ENCODE measurements at places on chromosomes 16 and 17.

- DNase-seq = no peak
Measured at GRCh38 chr17:42547001-42547461, 5.7 kb upstream of the HSD17B1 start.

DNA sequence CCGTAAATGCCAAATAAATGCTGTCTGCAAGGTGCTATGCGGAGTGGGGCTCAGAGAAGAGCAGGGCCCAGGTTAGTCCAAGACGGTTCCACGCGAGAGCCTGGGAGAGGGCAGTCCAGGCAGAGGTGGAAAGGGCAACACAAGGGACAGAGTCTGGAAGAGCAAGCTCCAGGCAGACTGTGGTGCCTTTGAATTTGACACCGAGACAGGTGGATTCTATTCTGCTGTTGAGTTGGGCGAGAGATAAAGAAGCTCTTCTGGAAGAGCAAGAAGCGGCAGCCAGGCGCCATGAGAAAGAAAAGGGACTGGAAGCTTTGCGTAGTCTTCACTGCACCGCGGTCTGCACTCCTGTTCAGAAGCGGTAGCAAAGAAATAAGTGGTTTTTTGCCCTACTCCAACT is 55.6 kb downstream of the CYTH1 start:
- no peak for DNase-seq

DNA sequence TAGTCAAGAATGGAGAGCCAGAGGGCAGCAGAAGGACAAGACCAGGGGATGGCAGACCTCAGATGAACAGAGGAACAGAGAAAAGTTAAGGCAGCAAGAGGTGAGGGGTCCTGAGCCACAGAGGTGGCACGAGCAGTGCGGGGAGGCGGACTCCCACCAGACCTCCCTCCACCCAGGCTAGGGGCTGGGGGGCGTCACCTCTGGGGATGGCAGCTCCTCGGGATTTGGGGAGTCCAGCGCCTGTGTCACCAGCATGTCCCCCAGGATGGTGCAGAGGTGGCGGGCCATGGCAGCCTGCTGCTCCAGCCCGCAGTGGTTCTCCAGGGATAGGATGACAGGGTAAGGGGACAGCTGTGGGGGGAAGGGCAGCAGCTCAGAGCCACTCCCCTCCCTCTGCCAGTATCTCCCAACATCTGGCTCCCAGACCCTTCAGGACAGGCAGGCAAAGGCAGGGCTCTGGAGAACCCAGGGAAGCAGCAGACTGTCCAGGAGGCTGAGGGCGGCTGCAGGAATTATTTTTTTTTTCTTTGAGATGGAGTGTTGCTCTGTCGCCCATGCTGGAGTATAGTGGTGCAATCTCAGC is 15.8 kb downstream of the PLCD3 start:
- DNase-seq = no peak

DNA sequence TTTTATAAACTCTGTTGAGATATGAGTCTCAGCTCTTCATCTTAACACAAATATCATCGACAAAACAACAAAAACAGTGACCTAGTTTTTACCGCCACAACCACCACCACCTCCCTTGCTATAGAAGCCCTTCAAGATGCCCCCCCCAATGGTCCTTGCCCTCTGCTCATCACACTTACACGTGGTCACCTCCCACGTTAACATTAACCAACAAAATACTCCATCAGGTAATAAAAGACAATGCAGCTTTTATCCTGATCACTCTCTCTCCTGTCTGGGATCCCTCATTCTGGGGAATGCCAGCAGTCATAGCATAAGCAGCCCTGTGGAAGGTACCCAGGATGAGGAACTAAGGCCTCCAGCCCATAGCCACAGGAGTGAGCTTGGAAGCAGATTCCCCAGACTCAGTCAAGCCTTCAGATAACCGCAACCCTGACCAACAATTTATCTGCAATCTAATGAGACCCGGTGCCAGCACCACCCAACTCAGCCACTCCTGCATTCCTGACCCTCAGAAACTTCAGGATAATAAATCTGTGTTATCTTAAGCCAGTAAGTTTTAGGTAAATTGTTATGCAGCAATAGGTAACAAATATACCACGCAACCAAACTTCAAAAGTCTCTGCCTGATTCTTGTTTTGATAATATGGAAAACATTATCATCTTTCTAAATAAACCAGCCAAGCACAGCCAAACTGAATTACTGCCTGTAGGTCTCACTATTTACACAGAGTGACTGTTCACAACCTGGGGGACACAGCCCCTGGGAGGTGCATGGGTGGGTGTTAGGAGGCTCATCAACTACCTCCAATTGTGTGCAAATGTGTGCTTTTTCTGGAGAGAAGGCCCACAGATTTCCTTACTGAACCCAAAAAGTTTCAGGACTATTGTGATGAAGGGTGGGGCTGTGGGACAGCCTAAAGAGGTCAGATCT is 6.1 kb downstream of the PECAM1 start:
- DNase-seq = no peak

DNA sequence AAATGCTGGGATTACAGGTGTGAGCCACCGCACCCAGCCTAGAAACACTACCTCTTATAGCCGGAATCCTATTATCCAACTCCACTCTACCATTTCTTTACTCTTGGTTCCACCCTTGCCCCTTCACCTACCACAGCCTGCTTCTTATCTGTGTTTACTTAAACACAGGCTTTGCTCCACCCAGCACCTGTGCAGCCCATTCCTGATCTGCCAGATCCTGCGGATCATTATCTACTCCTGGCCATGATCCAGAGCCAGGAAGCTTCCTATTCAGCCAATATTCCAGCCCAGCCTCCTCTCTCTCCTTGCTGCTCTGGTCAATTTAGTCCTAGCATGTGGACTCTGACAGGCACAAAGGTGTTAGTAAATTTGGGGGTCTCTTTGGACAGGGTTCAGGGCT is 98.8 kb upstream of the MED13 start:
- DNase-seq = no peak

GRCh38 chr17:18028114-18028951 is 10.6 kb downstream of the ATPAF2 start:
- no peak for DNase-seq

GRCh38 chr17:31919802-31920525 is 16.8 kb upstream of the SUZ12 start:
- DNase-seq = no peak

DNA sequence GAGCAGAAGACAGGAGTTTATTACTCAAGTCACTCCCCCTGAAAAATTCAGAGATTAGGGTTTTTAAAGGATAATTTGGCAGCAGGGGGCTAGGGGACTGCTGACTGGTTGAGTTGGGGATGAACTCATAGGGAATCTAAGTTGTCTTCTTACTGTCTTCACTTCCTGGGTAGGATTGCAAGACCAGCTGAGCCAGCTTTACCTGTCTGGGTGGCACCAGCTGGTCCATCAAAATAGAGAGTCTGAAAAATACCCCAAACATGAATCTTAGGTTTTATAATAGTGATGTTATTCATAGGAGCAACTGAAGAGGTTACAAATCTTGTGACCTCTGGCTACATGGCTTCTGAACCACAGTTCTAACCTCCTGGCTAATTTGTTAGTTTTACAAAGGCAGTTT is 157.9 kb downstream of the PPM1E start:
- DNase-seq = no peak

DNA sequence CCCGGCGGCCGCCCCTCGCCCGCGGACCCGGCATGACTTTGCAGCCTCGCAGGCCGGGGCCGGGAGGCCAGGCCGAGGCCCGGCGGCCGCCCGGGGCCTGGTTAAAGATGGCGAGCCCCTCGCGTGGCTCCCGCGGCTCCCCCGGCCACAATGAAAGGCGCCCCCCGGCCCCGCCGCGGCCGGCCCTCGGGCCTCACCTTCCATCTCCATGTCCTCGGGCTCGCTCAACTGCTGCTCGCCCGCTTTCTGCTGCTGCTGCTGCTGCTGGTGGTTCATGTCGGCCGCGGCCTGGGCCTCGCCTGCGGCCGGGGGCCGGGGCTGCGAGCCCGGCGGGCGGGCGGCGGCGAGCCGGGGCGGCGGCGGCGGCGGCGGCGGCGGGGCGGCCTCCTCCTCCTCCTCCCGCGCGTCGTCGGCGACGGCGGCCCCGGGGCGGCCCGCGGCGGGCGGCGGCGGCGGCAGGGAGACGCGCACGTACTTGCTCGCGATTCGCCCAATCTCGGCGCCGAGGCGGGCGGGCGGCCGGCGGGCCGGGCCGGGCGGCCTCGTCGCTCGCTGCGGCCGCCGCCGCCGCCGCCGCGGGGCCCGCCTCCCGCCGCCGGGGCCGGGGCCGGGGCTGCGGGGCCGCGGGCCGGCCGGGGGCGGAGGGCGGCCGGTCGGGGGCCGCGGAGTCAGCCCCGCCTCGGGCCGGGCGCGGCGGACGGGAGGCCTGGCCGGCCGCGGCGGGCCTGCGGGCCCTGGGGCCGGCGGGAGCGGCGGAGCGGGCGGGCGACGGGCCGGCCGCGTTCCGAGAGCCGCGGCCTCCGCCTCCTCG is 491 bp downstream of the USP7 start:
- DNase-seq = no peak

- DNase-seq = no peak
Measured at GRCh38 chr17:35942588-35943186, 826 bp downstream of the LYZL6 start.

- DNase-seq = no peak
Measured at GRCh38 chr16:12535535-12536411, 267.9 kb downstream of the CPPED1 start.

DNA sequence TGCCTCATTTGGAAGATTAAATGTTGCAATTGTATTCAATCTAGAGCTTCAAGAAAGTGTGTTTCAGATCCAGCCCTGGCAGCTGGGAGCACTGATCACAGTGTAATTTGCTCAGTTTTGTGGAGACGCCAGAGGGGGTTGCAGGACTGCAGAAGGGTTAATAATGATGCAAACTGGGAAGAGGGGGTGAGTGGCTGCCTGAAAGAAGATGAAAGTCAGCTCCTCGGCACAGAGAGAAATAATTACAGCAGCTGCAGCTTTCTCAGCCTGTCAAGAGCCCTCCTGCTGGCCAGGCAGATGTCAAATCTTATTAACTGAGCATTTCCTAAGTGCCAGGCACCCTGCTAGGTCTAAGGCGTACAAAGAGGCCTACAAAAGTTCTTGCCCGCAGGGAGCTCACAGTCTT is 97.7 kb downstream of the ZNF18 start:
- DNase-seq = no peak

GRCh38 chr17:74951680-74952421 is 16.2 kb downstream of the OTOP3 start:
- no peak for DNase-seq

GRCh38 chr17:9557857-9558256 is 17.8 kb downstream of the STX8 start:
- DNase-seq = no peak

- no peak for DNase-seq
Measured at GRCh38 chr17:45263477-45263860, 1.6 kb upstream of the SPATA32 start.

DNA sequence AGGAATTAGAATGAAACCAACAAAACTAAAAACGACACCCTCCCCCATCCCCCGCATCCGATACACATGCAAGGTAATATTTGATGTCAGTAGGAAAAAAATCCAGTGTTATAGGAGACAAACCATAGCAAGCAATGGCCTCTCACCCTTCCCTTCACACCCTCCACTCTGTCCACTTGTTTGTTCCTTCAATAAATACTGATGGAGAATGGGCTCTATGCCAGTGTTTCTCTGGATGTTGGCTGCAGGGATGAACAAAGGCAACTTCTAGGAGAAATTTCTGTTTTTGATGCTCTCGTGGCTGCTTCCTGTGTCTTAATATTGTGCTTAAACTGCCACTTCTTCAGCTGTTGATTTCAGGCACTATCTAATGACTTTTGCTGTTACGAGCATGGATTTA is 98.8 kb downstream of the WWOX start:
- DNase-seq = no peak

GRCh38 chr16:62014319-62014923 is 21.8 kb downstream of the CDH8 start:
- DNase-seq = no peak

DNA sequence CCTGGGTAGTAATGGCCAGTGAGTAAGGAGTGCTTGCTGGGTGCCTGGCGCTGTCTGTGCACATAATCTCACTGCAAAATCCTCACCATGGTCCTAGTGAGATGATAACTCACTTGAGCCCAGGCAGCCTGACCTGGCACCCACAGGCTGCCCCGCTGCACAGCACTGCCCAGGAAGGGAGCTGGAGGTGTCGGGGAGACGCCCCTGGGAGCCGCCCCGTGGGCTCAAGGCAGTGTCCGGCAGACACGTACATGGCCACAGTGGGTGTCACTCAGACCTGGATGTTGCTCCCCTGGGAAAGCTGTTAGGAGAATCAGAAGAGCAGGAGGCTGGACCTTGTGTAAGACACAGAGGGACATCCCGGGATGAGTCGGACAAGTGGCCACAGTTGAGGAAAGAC is 44.2 kb downstream of the BEAN1 start:
- DNase-seq = no peak

DNA sequence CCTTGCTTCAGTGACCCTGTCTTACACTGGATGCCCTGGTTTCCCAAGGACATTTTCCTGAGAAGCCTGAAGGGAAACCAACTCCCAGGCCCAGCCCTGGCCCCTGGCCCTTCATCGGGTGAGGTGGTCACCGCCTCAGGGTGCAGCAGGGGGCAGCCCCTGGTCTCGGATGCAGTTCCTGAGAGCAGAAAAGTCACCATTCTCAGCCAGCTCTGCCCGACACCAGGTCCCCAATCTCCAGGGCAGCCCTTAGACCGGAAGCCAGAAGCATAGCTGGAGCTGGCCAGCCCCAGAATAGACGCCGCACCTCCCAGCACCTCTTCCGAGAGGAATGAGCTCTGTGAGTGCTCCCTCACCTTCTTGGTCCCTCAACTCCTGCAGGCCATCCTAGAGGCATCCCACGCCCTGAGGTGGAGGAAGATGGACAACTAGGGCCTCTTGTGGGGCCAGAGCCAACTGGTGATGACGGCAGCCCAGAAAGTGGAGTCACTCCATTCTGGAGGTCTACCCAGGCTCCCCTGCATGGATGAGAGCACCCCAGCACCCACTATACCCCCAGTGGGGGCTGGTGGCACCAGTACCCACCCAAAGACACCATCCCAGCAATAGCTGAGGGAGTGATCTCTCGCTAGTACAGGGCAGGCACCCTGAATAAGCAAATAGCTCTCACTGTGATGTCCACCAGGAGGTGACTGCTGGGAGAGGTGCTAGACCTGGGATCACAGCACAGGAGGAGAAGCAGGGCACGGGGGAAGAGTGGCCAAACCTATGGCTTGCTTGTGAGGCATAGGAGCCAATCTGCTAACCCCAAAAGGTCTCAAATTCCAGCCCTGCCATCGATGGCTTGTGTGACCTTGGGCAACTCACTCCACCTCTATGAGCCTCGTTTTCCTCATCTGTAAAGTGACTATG is 56.2 kb downstream of the TK2 start:
- DNase-seq = no peak

GRCh38 chr17:57455063-57455914 is 199.0 kb downstream of the MSI2 start:
- peak; percentile 25 for DNase-seq

- no peak for DNase-seq
Measured at GRCh38 chr16:70582280-70582978, 58.8 kb downstream of the SF3B3 start.
